ENCODE measurements at places on chromosomes 4 and X.
A peak's percentile ranks its signal among the peaks of the same experiment; 100 is the strongest.

DNA sequence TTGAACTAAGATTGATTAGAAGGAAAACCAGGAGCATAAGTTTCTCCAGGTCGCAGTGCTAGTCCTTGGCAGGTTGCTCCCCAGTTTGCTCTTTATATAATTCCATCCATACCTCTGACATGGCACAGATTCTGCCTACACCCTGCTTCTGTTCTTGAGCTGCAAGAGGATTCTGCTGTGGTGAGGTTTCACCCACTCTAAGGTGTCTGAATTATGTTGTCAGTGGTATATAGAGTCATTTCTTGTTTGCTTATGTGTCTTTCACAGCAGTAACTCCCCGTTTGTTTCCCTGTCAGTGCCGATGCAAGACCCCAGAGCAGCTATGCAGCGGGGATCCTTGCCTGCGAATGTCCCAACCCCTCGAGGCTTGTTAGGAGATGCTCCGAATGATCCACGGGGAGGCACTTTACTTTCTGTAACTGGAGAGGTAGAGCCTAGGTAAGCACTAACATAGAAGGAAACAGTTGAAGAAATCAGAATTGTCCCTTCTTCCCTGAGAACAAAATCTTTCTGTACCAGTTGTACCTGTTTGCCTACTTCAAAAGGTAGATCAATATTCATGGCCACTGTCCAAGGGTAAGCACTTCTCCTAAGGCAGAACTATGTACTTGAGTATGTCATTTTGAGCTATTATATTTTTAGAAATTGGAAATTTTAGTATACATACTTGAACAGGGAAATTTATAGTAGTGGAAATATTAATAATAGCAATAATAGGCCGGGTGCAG, 11.2 kb downstream of the CSTF2 start:
- no peak for DNase-seq

DNA sequence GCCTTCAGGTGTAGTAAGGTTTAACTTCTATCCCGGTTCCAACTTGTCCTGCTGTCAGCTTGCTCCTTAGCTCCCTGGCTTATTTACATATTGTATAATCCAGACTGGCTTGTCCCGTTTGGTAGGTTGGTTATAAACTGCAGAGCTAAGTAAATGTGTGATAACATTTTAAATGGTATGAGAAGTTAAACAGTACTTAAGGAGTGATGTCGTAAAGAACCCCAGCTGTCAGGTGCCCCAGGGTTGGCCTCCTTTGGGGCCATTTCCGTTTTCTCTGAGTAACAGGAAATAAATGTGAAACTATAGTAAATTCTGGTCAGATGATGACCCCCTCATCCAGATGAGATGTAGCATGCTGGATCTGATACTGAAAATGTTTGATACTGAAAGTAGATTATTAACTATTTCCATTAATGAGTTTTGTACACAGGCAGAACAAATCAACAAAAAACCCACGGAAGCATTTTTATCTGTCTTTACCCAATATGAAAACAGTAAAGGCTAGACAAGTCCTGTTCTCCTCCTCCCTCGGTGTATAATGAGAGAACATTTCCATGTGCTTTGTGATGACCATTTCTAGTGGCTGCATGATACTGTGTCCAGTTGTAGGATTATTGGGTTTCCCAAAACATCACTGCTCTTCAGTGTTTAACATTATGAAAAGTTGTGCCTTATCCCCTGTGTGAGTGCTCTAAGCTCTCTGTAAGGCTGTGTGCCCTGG, 22.4 kb downstream of the GAB1 start:
- DNase-seq: peak; percentile 90

DNA sequence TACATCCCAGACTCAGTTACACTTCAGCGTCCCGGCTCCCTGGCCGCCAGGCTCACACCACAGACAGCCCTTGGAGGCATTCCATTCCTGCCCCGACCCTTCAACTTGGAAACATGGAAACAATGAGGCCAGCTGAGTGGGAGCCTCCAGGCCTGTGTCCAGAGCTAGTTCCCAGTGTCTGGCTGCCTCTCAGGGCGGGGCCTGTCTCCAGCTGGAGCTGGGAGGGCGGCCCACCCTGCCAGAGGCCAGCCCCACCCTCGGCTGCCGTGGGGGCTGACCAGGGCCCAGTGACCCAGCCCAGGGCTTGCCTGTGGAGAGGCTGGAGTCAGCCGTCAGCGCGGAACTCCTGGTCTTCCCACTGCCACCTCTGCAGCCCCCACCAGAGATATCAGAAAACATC, 37.4 kb upstream of the SPON2 start:
- no peak for DNase-seq

GRCh38 chr4:24771241-24771640, 24.1 kb upstream of the SOD3 start:
- no peak for DNase-seq

- DNase-seq: no peak
Observed at GRCh38 chr4:8051644-8052043, 107.0 kb downstream of the ABLIM2 start.

- no peak for DNase-seq
Observed at GRCh38 chr4:73619346-73619745, 890 bp downstream of the RASSF6 start.

DNA sequence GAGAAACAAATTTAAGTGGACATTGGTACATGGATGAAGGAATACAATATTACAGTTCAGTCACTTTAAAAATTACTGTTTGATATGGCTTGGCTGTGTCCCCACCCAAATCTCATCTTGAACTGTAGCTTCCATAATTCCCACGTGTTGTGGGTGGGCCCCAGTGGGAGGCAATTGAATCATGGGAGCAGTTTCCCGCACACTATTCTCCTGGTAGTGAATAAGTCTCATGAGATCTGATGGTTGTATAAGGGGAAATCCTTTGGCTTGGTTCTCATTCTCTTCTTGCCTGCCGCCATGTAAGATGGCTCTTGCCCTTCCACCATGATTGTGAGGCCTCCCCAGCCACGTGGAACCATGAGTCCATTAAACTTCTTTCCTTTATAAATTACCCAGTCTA, 804.2 kb upstream of the FRG1 start:
- peak; percentile 29 for DNase-seq

GRCh38 chr4:29581457-29581856, 1138.7 kb upstream of the PCDH7 start:
- no peak for DNase-seq

- no peak for DNase-seq
Observed at GRCh38 chrX:143466130-143466529, 51.1 kb downstream of the SPANXN3 start.

GRCh38 chr4:7757501-7758471, 181.9 kb downstream of the AFAP1 start:
- DNase-seq: no peak

GRCh38 chr4:89067417-89067816, 10.4 kb upstream of the FAM13A start:
- DNase-seq: no peak

DNA sequence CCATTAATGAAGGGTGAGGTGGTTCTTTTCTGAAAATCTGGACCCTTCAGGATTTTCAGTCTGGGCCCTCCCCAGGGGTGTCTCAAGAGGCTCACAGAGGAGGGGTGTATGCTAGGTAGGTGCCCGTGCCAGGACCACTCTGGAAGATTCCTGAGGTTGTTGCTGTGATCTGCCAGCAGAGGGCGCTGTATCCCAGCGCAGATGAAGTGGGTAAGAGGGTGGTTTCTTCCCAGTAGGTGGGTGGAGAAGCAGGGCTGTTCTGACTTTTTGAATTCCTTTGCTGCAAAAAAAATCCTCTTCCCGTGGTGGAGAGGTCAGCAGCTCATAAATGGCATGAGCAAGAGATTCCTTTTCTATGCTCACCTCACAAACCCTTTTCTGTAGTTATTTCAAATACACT, 51.1 kb downstream of the SCML1 start:
- no peak for DNase-seq

DNA sequence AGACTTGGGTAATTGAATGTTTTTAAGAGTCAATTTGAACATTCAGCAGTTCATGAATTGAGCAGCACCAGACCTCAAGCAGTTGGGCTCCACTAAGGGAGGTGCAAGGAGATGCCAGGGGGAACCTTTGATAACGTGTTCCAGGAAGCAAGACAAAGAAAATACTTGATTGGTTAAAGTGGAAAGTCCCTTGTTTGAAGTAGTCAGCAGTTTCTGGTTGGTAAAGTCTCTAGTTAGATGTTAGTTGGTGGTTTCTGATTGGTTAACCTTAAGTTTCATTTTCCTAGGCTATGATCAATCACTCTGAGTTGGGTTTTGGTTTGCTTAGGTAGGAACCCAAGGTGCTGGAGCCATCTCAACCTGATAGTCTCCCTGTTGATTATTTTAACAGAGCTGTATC, 4.0 kb downstream of the HERC6 start:
- peak; percentile 31 for DNase-seq

DNA sequence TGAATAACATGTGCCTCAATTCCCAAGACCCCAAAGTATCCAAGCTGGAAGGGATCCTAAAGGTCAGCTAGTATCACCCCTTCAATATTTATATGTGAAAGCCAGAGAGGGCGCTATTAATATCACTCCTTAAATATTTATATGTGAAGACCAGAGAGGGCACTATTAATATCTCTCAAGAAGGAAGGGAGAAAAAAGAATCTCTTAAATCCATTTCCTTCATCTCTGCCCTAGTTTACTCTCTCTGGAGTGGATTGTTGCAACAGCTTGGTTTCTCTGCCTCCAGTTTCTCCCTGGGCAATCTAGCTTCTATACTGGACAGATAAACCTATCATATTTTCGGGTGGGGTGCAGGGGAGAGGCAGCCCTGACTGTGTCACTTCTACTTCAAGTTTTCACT, 31.6 kb upstream of the MSN start:
- no peak for DNase-seq

GRCh38 chrX:13283950-13284546, 35.8 kb downstream of the ATXN3L start:
- DNase-seq: peak; percentile 16

DNA sequence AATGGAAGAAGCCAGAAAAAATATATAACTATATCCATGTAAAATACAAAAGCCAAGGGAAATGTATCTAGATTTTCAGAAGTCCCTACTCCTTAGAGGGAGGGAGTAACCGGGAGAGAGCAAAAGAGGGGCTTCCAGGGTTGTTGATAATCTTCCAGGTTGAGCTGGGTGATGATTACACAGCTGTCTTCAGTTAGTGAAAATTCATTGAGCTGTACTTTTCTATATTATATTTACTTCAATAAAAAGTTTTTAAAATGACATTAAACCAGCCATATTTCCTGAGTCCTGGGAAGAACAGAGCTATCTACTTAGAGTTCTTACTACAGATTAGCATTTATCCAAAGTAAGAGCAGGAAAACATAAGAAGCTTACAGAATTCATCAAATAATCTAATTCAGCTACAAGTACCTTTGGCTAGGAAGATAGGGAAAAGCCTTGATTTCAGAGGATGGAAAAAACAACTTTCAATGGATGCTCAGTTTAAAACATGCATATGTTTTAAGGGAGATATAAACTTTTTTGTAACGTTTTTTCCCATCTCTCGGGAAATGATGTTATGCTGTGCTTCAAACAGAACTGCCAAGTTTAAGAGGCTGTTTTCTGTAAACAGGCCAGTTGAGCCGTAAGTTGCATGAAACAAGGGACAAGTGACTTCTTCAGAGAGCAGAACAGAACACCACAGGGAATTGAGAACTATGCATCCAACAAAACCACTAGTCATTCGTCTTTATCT, 204.6 kb downstream of the SCFD2 start:
- DNase-seq: no peak

GRCh38 chr4:94595880-94596483, 144.2 kb downstream of the PDLIM5 start:
- no peak for DNase-seq

DNA sequence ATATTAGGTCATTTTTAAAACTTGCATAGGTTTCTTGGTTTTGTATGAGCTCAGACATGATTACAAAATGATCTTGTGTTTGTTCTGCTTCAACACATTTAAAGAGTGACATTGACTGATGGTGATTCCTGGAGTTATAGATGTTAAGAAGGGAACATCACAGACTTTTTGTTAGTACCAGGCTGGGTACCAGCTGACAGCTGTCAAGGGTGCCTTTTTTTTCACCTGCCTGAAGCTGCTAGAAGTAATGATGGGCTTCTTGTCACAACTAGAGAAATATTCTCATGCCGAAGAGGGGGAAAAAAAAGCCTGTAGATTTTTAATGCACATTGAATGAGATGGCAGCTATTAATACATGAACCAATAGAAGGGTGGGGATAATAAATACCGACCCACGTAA, 226.6 kb upstream of the TRAM1L1 start:
- DNase-seq: no peak

DNA sequence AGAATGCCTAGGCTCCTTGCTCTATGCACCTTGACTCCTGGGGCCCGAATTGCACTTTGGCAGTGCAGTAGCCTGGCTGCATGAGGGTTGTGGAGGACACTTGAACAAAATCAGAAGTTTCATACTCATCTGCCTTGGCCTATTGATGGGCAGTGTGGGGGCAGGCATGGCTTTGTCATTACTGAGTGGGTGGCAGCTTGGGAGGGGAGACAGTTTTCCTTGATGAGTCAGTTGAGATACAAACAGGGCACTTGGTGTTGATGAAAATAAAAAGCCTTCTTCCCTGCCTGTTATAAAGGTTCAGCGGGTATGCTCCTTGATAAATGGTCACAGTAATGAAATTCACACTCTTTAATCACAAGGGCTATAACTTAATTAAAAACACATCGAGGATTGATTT, 126.8 kb upstream of the MAMLD1 start:
- DNase-seq: no peak

DNA sequence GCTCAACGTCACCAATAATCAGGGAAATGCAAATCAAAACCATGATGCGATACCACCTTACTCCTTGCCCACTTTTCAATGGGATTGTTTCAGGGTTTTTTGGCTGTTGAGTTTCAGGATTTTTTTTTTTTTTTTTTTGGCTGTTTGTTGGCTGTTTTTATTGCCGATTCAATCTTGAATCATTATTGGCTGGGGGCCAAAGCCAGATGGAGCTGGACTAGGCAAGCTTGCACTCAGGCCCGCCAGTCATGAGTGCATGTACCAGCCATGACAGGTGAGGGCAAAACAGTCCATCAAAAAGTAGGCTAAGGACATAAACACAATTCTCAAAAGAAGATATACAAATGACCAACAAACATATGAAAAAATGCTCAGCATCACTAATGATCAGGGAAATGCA, 13.3 kb downstream of the YIPF7 start:
- no peak for DNase-seq

DNA sequence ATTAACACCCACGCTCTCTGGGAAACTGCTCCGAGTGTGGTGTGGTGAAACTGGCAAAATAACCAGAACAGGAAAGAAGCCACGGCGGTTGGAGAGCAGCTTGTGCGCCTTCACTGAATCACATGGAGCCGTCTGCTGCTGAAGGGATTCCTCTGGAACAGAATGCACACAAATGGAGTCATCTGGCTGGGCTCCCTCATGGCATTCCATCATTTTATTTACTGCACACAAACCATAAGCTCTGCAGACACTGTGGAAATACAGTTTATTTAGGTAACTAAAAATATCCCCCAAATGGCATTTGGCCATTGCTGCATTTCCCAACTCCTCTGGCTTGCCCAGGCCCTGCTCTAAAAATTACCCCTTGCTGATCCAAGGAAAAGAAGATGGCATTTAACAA, 187.0 kb upstream of the S100G start:
- no peak for DNase-seq

DNA sequence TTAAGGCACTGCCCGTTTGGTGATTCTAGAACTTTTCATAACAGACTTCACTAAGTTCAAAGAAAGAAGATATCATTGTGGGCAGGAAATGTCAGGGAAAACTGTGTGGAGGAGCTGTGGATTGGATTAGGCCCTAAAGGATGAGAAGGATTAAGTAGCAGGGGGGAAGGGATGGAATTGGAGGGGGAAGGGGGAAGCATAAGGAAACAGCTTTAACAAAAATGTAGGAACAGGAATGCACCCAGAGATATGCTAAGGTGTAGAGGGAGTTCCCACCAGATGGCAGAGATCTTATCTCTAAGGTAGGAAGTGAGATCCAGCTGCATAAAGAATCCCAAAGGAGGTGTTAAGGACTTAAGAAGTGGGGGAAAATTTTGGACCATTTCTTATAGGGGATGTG, 114.5 kb downstream of the LARP7 start:
- DNase-seq: no peak
